ENCODE measurements at places on chromosomes 13 and 19.

- no peak for DNase-seq
These were observed 11.5 kb upstream of the KANK2 start for GRCh38 chr19:11208561-11209471.

- DNase-seq: no peak
These were observed at the start of gene FCAR for GRCh38 chr19:54873990-54874389. FCAR (plus strand) TSS chr19:54874235; CDS start chr19:54874290, 55 bp downstream.

DNA sequence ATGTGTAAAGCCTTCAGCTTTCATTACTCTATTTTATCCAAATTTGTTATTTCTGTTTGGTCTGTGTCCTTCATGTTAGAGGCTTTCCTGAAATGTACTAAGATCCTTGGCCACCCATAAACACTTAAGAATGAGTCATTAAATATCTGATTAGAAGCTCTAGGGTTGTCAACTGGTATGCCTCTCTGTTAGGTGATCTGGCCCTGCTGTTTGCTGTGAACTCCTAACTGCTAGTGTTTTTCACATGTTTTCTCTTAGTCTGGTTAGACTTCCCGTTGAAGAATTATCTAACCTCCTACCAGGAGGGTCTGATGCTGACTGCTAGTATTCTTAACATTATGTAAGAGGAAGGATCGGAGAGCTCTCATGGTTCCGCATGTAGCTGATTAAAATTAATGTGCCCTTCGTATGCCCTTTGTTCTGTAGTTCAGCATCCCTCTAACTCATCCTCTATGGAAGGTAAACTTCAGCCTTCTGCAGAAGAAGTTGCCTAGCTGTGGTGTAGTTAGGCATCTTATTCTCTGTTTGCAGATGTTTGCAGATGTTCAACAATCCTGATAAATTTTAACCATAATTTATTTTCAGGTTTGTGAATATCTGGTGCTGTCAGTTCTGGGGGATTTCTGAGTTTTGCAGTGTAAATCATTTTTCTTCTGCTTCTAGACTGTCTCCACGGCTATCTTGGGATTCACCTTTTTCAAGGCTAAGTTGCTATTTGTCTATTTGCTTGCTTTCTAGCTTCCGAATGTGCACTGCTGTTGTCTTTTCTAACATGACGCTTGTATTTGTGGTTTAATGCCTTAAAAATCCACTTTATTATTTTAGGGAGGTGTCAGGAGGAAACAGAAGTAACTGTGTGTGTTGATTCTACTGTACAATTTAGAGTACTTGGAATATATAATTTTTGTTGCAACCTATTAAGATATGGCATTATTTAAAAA lies 207.2 kb upstream of the SPRY2 start:
- no peak for DNase-seq

DNA sequence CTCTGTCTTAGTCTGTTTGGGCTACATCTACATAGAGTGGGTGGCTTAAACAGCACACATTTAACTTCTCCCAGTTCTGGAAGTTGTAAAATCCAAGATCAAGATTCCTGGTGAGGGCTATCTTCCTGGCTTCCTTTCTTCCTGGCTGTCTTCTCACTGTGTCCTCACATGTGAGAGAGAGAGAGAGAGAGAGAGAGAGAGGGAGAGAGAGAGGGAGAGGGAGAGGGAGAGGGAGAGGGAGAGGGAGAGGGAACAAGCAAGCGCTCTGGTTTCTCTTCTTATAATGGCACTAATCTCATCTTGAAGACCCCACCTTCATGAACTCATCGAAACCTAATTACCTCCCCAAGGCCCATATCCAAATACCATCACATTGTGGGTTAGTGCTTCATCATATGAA lies 69.2 kb downstream of the CDK8 start:
- DNase-seq: no peak

DNA sequence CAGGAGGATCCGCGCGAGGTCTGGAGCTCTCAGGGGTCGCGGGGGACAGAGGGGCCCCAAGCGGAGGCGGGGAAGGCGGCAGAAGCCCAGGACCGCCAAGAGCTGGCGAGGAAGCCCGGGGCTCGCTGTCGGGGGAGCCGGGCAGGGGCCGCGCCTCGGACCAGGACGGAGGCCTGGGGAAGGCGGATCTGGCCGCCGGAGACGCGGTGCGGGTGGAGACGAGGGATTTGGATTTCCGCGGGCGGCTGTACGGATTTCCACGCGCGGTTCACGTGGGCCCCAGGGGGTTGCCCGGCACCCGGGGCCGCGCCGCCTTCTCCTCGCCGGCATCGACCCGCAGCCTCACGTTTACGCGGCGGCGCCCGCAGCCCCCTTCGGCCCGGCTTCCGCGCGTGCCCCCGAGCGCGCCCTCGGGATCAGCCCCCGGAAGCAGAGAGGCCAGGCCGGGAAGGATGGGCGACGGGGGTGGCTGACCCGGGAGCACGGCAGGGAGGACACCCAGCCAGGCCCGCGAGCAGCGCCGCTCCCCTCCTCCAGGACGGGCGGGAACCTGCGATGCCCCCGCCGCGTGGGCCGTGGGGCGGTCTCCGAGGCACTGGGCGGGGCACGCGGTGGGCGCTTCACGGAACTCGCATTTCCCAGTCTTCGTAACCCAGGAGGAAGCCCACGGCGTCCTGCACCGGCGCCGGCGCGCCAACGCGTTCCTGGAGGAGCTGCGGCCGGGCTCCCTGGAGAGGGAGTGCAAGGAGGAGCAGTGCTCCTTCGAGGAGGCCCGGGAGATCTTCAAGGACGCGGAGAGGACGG lies 4.7 kb downstream of the F7 start:
- no peak for DNase-seq

DNA sequence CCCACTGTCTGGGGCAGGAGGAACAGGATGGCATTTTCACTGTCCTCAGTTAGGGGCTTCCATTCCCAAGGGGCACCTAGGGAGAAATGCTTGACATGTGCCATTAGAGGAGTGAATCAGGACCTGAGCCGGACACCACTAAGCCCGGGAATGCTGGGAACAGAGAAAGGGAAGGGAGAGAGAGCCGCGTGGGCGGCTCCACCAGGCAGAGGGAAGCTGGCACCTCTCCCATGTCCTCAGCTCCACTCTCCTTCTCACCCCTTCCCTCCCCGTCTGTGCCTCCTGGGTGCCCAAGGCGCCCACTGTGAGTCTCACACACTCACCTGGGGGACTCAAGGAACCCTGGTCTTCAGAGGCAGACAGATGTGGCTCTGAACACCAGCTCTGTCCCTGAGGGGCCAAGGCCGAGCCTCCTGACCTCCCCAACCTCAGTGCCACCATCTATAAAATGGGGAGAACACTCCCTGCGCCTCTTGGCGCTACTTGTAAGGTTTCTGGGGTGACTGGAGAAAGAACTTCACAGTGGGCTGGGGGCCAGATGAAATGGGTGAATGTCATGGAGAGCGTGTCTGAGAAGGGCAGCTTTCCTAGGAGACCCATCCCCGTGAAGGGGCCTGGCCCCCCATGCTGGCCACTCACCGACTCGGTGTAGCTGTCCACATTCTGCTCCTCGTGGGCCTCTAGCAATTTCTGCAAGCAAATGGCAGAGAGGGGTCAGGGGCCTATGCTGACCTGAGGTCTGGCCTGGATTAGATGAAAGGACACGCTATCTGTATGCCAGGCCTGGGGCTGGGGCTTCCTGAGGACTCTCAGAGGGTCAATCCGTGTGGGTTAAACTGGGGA lies 5.3 kb upstream of the KPTN start:
- DNase-seq: no peak

DNA sequence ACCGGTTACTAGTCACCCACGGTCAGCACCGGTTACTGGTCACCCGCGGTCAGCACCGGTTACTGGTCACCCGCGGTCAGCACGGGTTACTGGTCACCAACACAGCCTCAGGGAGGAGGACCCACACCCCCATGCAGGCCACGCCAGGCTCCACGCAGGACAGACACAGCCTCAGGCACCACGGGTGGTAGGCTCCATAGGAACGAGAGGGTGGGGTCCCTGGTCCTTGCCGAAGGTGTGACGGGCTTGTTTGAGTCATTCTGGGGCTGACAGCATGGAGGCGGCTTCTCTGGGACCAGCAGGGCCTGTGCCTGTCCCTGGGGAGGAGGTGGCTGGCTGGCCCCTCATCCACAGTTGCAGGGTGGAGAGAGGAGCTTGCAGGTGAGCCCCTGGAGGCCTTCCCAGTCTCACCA lies 122.8 kb upstream of the SOX1 start:
- no peak for DNase-seq

DNA sequence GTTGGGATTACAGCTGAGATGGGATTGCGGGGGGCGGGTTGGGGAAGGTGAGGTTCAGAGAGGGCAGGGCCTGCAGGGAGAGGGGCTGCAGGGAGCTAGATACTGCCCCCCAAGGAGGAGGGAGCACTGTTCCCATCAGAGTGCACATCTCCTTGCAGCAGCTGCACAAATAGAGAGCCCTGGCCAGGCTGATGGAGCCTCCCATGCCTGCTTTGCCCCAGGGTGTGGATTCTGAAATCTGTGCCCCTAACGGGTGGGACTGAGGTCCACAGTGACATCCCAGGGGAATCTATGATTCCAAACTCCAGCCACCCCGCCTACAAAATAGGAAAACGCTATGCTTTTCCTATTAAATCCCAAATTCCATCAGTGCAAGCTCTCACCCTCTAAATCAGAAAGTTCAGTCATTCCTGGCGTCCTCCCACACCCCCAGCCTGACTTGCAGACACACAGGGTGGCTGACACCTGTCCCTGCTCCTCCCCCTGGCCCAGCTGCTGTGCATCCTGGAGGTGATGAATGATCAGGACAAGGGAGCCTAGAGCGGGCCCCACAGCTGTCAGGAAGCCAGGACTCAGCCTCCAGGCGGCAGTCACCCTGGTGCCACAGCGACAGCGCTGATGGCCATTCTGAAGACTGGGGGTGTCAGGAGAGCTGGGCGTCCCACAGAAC lies 6.3 kb upstream of the CEACAM21 start:
- DNase-seq: no peak

DNA sequence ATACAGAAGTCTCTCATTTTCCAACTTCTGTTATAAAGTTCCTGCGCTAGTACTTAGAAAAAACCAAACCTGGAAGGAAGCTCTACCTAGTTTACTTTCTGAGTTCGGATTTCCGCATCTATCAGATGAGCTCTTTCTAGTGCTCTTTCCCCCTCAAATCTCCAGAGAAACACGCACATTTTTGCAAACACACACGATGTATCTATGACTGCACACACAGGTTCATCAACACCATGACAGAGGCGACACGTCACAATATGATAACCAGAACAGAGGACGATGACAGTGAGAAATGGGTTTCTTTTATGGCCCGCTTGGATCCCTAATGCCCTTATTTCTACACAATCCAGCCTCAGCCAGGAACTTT lies 629 bp upstream of the LRRC63 start:
- peak; percentile 30 for DNase-seq

- no peak for DNase-seq
These were observed 7.7 kb upstream of the POU4F1 start for GRCh38 chr13:78611040-78611439.

DNA sequence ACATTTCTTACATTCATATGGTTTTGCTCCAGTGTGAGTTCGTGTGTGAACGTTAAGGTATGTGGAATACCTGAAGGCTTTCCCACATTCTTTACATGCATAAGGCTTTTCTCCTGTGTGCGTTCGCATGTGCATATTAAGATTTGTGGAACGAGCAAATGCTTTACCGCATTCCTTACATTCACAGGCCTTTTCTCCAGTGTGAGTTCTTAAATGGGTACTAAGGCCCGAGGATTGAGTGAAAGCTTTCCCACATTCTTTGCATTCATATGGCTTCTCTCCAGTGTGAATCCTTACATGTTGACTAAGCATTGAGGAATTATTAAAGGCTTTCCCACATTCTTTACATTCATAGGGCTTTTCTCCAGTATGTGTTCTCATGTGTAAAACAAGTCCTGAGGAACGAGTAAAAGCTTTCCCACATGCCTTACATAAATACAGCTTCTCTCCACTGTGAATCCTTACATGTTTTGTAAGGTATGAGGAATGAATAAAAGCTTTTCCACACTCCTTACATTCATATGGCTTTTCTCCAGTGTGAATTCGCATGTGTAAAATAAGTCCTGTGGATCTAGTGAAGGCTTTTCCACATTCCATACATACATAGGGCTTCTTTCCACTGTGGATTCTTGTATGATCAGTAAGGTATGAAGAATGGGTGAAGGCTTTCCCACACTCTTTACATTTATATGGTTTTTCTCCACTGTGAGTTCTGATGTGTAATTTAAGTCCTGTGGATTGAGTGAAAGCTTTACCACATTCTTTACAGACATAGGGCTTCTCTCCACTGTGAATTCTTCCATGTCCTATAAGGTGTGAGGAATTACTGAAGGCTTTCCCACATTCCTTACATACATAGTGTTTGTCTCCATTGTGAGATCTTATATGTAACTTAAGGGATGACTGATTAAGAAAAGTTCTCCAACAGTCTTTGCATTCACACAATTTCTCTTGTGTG lies 10.7 kb downstream of the ZNF846 start:
- DNase-seq: no peak

DNA sequence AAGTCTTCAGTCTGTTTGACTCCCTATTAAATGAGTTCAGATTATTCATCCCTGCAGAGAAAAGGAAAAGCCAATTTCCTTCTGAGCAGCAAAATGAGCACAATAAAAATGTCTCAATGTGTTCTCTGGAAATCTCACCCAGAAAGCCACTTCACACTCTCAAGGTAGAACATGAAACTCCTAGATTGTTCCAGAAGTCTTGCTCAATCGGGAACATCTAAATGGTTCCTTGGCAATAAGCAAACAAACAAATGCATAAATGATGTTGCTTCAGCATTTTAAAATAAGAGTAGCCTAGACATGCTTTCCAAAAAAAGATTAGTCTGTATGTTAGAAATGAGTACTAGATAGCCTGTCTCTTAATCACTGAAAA lies 59.7 kb upstream of the TNFRSF19 start:
- no peak for DNase-seq

- DNase-seq: no peak
These were observed 61.6 kb downstream of the GSX1 start for GRCh38 chr13:27853861-27854260.

All from stimulated activated naive CD8-positive, alpha-beta T cell treated with anti-CD3 and anti-CD28 coated beads, Interleukin-15, amount 100 ng/mL, for 72 hours (primary cell).